ENCODE measurements at places on chromosomes 1 and 21.

DNA sequence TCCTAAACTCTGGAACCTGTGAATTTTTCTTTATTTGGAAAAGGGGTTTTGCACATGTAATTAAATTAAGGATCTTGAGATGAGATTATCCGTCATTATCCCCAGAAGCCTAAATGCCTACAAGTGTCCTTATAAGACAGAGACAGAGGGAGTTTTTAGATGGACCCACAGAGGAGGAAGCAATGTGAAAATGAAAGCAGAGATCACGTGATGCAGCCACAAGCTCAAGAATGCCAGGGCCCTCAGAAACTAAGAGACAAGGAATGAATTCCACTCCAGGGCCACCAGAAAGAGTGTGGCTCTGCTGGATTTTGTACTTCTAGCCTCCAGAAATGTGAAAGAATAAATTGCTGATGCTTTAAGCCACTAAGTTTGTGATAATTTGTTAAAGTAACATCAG, 183.6 kb upstream of the UBE2U start:
- DNase-seq = no peak

DNA sequence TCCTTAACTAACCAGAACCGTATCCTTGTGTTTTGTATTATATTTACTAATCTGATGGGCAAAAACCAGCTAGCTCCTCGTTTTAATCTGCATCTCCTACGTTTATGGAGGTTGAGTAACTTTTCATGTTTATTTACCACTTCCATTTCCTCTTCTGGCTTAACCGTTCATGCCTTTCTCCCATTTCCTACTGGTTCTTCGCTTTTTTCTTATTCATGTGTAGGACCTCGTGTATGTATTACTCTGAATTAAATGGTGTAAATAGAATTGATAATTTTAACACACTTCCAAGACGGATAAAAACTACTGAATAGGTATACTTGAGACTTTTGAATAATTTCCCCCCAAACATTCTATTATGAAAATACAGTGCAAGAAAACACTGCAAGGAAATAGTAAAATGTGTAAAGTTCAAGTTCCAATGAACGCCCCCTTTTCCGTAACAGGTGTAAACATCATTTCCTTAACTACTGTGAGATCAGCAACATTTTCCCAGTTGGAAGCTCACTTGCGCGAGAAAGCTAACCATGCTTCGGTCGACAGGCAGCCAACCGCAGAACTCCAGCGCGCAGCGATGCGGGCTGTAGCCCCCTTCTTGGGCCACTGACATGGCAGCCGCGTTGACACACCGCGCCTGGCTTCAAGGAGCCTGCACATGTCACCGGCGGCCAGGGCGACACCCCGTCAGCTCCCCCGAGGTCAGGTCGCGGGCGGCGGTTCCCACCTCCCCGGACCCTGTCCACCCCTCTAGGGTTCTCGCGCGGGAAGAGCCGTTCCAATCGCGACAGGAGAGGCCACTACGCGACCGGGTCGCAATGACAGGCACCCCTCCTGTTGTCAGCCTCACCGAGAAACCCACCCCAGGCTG, 816 bp downstream of the EDEM3 start:
- DNase-seq = no peak

GRCh38 chr1:224106568-224107281, 7.2 kb upstream of the FBXO28 start:
- no peak for DNase-seq

GRCh38 chr1:183622884-183623785, 12.4 kb downstream of the ARPC5 start:
- DNase-seq = no peak

DNA sequence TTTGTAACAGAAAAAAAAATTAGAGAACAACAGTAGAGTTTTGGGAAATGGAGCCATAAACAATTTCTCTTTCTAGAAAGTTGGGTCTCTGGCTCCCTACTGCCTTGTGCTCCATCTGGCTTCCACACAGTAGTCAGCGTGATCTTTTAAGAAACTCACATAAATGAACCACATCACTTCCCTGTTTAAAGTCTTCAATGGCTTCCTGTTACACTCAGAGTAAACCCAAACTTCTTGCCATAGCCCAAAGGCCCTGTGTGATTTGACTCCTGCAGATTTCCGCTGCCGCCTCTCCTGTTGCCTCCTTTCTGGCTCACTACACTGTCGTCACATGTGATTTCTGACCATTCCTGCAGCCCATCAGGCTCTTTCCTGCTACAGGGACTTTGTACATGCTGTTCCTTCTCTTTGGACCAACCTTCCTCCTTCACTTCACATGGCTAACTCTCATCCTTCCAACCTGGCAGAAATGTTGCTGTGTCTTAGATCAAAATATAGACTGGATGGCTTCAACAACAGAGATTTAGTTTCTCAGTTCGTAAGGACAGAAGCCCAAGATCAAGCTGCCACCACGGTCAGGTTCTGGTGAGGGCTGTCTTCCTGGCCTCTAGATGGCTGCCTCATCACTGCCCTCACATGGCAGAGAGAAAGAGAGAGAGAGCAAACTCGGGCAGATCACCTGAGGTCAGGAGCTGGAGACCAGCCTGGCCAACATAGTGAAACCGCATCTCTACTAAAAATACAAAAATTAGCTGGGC, 34.0 kb downstream of the OPRD1 start:
- DNase-seq = no peak

GRCh38 chr1:54809496-54810074, 8.5 kb upstream of the TTC22 start:
- DNase-seq = no peak

- no peak for DNase-seq
Observed at GRCh38 chr1:158329733-158330132, 1.6 kb downstream of the CD1B start.

DNA sequence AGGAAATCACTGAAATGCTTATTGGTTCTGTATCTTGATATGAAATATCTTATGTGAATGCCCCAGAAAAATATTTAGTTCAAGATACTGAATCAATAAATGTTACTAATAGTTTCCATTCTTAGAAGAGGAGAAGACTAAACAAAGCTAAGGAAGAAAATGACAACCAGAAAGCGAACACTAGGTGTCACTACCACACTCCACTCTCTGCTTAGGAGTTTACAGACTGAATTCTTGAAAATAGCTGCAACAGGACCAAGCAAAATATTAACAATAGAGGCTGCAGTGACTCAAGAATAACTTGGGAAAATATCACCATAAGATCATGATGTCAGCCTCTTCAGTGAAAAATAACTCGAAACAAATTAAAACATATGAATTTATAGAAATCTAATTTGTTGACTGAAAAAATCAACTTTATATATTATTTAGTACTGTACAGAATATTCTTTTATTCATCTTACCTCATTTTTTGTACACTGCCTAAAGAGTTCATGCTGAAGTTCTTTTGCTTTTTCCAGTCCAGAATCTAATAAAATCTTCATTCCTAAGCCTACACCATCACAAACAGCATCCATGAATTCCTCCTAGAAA, 61.6 kb downstream of the KIF14 start:
- no peak for DNase-seq

DNA sequence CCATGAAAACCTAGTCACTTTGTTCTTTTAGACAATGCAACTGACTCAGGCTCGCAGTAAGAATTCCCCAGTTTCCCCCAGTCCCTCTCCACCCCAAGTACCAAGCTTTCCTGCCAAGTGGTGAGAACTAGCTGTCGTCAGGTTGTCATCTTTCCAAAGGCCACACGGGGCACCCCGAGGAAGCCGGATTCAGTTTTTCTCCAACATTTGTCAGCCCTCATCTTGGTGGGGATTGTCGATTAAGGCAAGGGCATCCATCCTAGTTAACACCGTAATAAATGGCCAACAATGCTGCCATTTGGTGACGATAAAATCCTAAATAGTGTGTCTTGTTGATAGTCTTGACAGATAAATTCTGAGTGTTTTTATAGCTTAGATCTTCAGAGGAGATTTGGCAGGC, 55.9 kb upstream of the PROX1 start:
- no peak for DNase-seq

- no peak for DNase-seq
Observed at GRCh38 chr1:232421143-232421796, 208.7 kb downstream of the SIPA1L2 start.

DNA sequence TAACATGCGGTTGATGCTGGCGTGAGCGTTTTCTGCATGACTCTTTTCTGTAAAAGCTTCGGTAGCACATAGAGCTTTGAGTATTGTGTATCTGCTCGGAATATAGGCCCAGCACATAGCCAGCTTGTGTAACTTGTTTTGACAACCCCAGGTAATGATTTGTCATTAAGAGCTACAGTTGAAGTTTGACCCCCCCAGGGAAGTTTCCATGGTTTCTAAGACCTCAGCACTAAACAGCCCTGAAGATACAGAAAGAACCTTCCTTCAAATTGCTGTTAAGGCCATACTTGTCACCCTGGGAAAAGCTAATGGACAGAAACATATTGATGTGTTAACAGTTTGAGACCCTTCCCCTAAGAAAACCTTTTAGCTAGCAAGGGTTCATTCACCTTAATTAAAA, 380.7 kb downstream of the PRDM2 start:
- no peak for DNase-seq

- no peak for DNase-seq
Observed at GRCh38 chr1:227889047-227889862, 58.5 kb downstream of the WNT9A start.

DNA sequence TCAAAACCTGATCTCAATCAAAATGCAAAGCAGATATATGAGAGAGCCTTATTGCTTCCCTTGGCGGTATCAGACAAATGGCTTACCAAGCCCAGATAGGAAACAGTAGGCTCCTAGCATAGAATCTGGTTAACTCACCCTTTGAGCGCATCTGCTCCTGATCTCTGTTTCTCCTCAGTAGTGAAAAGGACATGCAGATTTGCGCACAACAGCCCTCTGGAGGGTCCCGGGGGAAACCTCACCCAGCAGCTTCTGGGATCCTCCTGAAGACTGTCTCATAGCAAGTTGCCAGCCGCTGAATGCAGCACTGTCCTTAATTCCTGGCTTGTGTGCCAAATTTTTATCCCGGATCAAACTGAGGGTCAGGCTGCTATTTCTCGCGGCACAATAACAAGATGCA, 192.2 kb downstream of the FASLG start:
- DNase-seq = no peak

DNA sequence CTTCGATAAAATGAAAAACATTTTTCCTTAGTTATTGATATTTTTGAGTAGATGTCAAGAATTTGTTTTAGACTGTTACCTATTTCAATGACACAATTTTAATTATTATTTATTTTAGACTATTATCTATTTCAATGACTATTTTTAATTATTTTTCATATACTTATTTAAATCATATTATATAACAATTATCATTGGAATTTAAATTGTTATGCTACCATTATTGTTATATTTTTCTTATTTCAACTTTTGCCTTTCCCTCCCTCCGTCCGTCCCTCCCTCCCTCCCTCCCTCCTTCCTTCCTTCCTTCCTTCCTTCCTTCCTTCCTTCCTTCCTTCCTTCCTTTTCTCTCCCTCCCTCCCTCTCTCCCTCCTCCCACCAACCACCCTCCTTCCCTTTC, 229.3 kb downstream of the GRIK1 start:
- DNase-seq = no peak

DNA sequence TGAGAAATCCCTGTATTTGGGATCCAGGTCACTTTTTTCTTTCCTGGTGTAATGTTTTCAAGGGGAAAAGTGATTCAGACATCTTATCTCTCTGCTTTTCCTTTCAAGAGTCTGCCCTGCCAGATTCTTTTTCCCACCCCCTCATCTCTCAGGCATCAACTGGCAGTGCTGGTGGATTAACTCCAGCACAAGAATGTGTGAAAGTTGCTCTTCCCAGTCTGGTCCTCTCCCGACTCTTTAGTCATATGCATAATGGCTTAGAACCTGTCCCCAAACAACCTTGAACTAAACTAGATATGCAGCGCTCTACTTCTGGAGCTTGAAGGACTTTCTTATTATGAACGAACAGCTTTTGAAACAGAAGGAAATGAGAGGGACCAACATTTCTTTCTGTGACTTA, 88.5 kb downstream of the SLC44A5 start:
- DNase-seq = no peak

DNA sequence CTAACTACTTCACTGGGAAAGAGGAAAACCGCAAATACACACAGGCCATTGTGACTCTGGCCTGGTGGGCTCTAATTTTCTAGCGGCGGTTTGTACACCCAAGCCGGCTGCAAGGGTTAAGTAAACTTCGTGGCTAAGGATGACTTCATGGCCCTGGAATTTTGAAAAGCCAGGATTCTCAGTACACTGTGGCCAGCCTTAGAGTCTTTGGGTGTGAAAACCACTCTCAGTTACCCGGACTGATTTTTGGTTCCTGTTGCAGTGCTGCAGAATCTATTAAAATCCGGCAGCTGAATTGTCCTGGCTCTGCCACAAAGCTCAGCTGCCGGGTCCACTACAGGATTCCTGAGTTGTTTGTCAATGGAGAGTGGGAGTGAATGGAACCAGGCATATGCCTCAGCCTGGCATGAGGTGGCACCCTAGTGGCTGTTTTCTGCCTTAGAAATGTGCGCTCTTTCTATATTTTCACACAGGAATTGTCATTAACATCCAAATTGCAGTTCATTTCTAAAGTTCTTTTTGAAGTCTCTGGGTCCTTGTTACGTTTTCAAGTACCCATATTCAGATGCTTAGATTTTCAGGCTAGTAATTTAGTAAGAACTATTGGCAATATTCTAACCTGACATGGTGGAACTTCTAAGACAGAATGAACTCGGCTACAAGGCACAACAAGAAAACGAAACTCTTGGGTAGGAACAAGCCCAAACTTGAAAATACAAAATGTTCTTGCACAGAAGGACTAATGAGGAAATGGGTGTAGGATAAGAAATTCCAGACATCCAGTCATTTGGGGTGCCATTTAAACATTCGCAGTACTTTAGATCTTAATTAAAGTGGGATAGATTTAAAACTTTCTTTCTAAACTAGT, 255.9 kb downstream of the NFIA start:
- no peak for DNase-seq

DNA sequence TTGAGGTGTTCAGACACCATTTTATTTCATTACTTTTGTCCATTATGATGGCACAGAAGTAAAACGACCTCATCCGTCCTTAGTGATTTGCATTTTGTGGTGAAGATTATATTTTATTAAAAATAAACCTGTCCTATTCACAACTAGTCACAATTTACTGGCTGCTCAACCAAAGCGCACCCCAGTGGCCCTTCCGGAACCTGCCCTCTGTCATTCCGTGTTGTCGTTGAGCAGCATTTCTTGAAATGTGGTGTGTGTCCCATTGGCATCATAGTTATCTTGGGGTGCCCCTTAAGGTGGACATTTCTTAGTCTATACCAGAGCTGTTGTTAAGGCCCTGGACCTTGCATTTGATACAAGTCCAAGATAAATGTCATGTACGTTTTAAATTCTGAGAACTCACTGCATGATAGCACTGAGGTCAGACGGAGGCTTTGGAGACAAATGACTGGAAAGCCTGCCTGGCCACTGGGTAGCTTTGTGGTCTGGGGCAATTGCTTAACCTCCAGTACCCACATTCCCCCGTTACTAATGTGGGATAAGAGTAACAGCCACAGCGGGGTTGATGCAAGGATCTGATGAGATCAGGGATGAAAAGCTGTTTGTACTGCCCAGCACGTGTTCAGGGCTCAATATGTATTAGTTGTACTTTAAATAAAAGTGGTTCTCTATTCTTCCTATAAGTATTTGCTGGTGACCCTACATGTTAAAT, 36.2 kb downstream of the BACH1 start:
- no peak for DNase-seq

Measured in activated naive CD8-positive, alpha-beta T cell treated with anti-CD3 and anti-CD28 coated beads, Interleukin-2, amount 50 U/mL, for 16 hours (primary cell).